ENCODE measurements at places on chromosomes 3 and 15.

DNA sequence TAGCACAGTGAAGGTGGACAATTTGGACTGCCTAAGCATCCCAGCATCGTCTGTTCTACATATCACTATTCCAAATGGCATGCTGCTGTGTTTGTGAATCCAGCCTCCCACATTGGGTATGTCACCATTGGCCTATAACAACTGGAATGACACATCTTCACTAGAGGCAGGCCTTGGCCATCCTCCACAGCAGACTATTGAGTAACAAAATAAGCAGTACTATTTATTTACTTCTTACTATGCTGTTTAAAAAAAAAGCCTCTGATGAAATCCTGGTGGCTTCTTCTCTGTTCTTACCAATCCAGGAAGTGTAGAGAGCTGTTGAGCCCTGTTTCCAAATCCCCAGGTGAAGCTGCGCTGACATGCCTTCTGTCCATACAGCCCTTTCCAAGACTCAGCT is 30.6 kb upstream of the CERS3 start:
- peak; percentile 29 for DNase-seq

DNA sequence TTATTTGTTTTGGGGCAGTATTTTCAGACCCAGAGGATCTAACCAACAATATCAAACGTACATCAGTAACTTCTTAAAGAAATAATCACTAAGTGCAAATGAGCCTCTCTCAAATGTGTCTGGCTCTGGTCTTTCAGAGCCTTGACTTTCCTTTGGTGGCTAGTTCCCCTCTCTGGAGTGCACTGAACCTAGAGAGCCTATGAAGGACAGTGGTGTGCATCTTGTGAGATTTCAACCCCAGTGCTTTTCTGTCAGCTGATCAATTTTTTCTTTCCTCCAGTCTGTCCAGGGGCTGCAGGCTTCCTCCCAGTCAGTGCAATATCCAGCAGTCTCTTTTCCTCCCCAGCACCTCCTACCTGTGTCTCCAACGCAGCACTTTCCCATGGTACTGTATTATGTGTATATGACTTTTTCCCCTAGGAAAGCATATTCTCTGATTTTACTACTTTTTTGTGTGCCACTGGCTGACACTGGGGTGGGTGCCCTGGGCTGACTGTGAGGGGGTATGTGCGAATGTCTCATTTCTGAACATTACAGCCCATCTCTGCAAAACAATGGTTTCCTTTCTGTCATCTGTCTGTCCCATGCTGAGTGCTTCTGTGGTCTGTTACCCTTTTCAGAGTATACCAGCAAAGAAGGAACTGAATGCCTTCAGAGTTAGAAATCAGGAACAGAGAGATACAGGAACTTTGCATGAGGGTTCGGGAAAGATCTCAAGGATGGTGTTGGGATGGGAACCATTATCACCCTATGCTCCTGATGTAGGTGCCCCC is 98.8 kb downstream of the ARPP21 start:
- no peak for DNase-seq

DNA sequence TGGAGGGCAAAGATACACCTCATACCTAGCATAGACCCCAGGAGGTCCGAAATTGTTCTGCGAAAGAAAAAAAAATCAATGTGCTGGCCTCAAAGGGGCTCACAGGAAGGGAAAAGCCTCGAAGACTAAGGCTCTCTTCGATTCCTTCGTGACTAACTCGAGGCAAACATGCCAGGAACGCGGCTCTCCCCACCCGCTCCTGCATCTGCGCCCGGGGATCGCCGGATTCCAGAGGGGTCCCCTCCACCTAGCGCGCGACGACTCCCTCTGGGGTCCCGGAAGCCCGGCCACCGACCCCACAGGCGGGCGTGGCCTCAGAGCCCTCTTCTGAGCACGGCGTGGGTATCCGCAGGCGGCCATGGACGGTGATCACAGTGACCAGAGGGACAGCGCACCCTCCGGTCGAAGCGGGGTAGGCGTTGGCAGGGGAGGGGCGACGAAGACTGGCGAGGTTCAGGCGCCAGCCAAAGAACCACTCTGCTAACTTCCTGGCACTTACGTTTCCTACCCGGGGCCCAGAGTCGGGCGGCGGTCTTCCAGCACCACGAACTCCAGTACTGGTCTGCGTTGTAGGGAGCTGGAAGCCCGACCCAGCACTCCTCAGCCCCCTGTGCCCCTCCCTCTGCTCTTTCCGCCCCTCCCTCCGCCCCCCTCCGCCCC is 515 bp upstream of the EIF3J start:
- peak; percentile 87 for DNase-seq

DNA sequence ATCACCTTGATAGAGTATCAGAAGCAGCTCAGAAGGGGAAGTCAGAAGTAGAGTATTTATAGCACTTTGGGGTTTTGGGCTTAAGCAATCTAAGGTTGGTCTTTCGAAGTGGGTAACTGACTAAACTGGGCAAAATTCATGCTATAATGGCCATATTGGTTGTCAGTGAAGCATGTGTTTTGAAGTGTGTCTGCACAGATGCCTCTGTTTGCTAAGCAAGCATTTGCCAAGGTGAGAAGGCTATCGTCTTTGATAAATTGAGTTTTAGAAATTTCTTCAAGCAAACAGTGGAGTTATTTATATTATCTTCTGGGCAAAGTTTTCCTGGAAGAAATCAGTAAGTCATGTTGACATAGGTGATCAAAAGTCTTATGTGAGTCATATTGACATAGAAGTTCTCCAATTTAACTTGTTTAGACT is 412.8 kb upstream of the TGFBR2 start:
- no peak for DNase-seq
